ENCODE measurements at places on chromosomes 4 and X. TPM values are rescaled to one million over a fixed set of nuclear protein-coding genes. Genes with fewer than 3 reads are reported as not detected.

Gene TCEAL6
- total RNA-seq, result not detected

GRCh38 chr4:2261110-2261852 lies 628 bp downstream of the MXD4 start:
- DNase-seq, result no peak

Gene GPR173
- total RNA-seq, result 19.4 TPM

GRCh38 chrX:139815771-139816170 lies 107.8 kb upstream of the MCF2 start:
- DNase-seq, result no peak

Gene CLTRN
- total RNA-seq, result 2.5 TPM

Gene RAB9B
- total RNA-seq, result 2.4 TPM

GRCh38 chrX:79080141-79080540 lies 64.3 kb upstream of the GPR174 start:
- DNase-seq, result no peak

Gene ARFIP1
- 31.7 TPM for total RNA-seq

GRCh38 chr4:129917651-129918050 lies 821.7 kb downstream of the C4orf33 start:
- no peak for DNase-seq

- no peak for DNase-seq
Measured at GRCh38 chr4:67134616-67135015, 410.7 kb downstream of the CENPC start.

Gene TIGD4
- 3.3 TPM for total RNA-seq

DNA sequence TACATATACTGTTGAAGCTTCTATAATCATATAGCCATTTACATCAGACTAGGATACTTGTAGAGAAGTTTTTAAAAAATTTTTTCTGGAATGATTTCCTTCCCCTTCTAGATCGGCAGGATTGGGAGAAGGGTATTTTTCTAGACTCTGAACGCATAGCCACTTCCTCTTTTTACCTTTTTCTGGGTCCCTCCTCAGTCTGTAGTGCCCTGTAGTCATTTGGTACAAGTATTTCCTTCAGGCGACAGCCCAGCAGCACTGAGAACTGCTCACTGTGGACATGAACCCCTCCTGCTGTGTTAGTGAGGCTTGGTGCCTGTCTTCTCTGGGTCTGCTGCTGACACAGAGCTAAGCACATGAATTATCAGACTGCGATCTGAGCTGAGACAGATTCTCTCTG lies 255.4 kb downstream of the ARHGAP10 start:
- no peak for DNase-seq

DNA sequence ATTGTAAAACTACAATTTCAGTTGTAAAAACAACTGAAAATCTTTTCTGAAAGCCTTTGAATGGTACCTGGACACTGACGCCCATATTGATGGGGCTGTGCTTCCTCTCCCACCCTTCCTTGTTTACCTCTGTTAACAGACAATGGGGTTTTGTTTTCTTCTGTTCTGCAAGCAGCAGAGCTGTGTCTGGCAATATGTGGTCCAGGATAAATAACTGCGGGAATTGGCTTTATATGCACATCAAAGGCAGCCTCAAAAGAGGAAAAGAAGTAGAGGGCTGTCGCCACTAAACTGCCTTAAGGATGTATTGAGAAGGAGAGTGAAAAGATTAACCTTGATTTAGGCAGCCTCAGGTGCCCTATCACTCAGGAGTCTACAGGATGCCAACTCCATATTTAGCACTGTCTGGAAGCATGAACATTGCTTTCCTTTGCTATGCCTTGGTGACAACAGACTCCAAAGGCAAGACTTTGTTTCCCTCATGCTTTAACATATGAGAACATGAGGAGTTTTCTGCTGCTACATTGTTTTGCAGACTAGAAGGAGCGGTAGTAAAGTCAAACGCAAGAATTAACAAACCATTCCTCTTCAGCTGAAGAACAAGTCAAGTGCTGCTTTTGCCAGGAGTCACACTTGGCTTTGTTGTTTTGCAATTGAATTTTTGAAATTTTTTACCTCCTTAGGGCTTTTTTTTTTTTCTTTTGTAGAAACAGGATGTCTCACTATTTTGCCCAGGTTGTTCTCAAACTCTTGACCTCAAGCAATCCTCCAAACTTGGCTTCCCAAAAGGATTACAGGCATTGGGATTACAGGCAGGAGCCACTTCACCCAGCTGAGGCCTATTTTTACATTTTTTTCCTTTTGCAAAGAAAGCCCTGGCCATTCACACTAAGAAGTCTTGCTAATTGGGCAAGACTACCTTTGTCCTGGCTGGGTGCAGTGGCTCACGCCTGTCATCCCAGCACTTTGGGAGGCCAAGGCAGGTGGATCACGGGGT lies 3.0 kb downstream of the IL21 start:
- no peak for DNase-seq

GRCh38 chr4:141020801-141021261 lies 112.4 kb downstream of the RNF150 start:
- no peak for DNase-seq

GRCh38 chrX:70998411-70999027 lies 67.6 kb upstream of the SLC7A3 start:
- DNase-seq, result no peak

Gene PSAPL1
- 0.38 TPM for total RNA-seq

- DNase-seq, result no peak
Measured at GRCh38 chrX:115602308-115602707, 41.3 kb downstream of the PLS3 start.

DNA sequence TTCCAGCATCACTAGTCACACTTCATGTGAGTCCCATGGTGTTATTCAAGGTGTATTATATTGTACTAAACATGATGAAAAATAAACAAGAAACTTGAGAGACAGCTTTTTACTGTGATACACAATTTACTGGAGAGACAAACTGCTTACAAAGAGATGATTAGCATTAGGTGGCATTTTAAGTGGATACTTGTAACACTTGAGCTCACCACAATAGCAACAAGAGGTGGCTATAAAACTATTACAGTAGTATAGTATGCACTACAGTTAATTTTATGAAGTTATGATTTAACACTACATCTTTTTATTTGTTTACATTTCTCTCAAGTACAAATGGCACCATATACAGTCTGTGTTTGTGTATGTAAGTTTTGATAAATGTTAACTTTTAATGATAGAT lies 246.6 kb downstream of the PARM1 start:
- no peak for DNase-seq

- no peak for DNase-seq
Measured at GRCh38 chrX:71941776-71942175, 31.1 kb downstream of the NHSL2 start.

Gene HTN3
- total RNA-seq, result not detected

- DNase-seq, result no peak
Measured at GRCh38 chr4:119228406-119228805, 15.9 kb downstream of the USP53 start.

- no peak for DNase-seq
Measured at GRCh38 chr4:155931634-155932033, 22.0 kb downstream of the CTSO start.

- DNase-seq, result no peak
Measured at GRCh38 chr4:56099378-56099786, 150.6 kb downstream of the CEP135 start.

Gene MAGEA9B
- total RNA-seq, result not detected

DNA sequence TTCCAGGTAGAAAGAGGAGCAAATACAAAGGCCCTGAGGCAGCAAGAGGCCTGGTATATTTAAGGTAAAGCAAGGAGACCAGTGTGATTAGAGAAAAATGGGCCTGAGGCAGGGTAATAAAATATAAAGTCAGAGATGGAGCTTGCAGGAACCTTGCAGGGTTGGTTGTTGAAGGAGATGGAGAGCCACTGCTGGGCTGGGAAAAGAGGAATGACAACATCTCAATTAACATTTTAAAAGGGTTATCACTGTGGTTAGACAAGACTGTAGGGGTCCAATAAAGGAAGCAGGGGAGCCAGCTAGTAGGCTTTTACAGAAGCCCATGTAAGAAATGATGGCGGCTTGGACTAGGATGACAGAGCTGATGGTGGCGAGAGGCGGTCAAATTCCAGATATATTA lies 205.5 kb upstream of the MBNL3 start:
- DNase-seq, result no peak

DNA sequence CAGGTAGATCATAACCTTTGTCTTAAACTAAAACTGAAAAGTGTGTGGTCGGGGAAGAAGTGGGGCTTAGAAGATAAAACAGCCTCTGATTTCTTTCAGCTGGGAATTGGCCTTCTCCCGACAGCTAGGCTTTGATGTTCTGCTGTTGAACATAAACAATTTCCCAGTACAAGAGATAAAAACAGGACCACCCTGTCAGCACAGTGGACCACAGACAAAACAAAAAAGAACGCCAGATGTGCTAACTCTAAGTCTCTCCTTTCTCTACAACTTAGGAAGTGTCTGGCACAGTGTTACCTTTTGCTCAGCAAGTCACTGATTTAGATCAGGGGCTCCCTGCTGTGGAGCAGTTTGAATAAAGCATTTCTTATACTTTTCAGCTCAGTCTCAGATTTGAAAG lies 87.5 kb upstream of the UXT start:
- no peak for DNase-seq

DNA sequence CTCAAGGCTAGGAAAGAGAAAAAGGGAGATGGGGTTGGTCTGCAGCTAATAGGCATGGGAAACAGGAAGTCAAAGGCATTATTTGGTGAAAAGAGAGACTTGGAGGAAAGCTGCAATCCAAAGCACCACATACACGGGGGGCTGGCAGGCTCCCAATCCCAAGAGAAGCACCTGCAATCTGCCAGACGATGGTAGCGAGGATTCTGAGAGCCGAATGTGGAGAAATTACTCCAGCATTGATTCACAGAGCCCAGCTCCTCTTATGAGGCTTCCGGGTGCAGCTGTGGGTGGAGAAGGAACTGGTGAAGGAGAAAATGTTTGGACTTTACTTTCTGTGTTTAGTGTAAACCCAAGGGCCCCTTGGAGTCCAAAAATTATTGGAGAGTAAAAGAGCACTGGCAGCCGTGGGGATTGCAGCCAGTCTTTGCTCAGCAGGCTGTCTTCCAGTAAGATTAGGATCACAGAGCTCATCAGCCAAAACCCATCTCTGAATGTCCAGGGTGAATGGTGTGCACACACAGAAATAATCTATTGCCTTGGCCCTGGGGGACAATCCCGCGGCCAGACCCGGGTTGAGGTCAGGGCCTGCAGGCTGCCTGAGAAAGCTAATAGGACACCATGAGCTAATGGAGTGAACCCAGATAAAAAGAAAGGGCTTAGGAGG lies 197.6 kb downstream of the KIT start:
- no peak for DNase-seq

Gene NLRP2B
- not detected for total RNA-seq

Gene FTSJ1
- 41.8 TPM for total RNA-seq

DNA sequence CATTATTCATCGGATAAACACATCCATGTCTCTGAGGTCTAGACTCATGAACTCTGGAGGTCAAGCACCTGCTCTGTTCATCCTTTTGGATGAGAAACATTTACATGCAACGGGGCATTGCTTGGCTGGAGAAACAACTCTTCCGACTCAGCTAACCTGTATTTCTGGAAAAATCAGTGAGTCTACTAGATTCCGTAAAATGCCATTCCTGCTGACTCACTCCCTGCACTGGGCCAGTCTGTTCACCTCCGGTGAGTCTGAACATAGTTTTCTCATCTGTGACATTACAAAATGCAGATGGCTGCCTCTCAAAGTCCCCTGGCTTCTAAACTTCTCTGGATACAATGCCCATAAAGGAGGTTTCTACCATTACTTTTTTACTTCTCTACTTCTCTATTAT lies 185.7 kb upstream of the HS3ST1 start:
- DNase-seq, result no peak

Gene JADE3
- total RNA-seq, result 22.5 TPM

DNA sequence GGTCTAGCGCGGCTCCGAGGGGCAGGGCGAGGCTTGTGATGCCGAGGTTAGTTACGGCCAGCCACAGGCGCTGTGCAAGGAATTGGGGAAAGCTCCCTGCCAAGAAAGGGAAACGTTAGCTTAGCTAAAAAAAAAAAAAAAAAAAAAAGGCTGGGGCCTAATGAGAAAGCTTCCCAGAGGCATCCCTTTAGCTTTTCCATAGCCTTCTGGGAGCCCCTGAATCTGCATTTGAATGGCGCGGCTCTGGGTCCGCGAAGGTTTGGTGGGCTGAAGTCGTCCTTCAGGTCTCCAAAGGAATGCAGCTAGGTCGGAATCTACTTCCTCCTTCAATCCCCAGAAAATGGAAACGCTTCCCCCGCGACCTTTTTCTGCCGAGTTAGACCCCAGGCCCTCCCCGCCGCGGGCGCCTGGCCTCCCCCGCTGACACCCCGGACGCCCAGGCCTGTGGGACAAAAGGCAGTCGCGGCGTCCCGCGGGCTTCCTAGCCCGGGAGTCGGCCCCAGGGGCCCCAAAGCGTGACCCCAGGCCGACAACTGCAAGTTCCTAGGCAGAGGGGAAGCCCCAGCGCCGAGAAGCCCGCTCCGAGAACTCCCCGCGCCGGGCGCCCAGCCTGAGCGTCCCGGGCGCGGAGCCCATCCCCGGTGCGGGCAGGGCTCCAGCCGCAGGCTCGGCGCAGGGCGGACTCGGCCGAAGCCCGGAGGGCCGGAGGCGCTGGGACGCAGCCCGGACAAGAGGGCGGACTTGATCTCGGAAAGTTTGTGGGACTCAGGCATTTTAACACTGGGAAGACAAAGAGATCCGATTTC lies 605 bp upstream of the FAT1 start:
- peak; percentile 32 for DNase-seq

- DNase-seq, result no peak
Measured at GRCh38 chr4:150973626-150974251, 41.3 kb downstream of the LRBA start.

Gene CT55
- total RNA-seq, result 0.40 TPM

Gene NPY5R
- 1.5 TPM for total RNA-seq

Gene FAM47C
- total RNA-seq, result not detected

GRCh38 chrX:71660562-71661416 lies 6.6 kb upstream of the LOC101059915 start:
- no peak for DNase-seq

Gene KCNIP4
- 0.43 TPM for total RNA-seq

DNA sequence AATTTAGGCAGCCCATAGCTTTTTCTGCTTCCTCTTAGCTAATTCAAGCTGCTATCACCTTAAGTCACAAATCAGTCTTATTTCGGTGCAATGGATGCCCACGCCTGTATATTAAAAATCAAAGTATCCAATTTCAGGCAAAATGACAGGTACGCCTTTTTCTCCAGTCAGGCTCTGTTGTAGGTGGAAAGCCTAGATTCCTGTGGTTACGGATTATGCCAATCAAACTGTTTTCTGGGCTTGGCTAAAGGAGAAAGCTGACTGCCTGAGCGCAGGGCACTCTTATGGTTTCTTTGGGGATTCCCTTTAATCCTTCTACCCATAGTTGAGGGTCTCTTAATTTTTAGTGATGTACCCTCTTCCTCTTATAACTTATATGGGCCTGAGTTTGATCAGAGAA lies 550.5 kb downstream of the PDHA2 start:
- DNase-seq, result no peak

- no peak for DNase-seq
Measured at GRCh38 chr4:186953599-186954260, 230.1 kb upstream of the FAT1 start.

GRCh38 chr4:108107101-108107500 lies 61.6 kb downstream of the LEF1 start:
- DNase-seq, result no peak

Gene ATP8A1
- 13.7 TPM for total RNA-seq

DNA sequence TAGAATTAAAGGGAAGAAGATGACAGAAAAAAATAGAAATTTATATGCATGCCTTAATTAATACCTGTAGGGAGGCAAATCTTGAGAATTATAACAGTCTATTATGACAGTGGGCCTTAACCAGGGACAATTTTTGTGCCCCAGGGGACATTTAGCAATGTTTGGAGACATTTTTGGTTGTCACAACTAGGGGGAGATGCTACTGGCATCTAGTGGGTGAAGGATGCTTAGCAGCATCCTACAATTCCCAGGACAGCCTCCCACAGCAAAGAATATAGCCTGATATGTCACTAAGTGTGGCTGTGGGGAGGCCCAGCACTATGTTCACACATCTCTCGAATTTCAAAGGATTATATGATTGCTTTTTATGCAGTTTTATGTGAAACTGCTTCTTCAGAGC lies 10.5 kb downstream of the GPR82 start:
- DNase-seq, result no peak
